ENCODE measurements at places on chromosomes 3 and 15. TPM values are rescaled to one million over a fixed set of nuclear protein-coding genes. Genes with fewer than 3 reads are reported as not detected.

GRCh38 chr15:40032125-40032839 lies 6.7 kb downstream of the SRP14 start:
- peaks cover 98% of the 10 kb centered on the region for H3K36me3 ChIP-seq
- H3K4me1 ChIP-seq = peaks cover 2% of the 10 kb centered on the region
- no peak for DNase-seq

- H3K36me3 ChIP-seq = no peaks in the 10 kb centered on the region
- H3K4me3 ChIP-seq = no peak overlapping the region
- H3K27me3 ChIP-seq = no peaks in the 10 kb centered on the region
- H3K4me1 ChIP-seq = peaks cover 75% of the 10 kb centered on the region
- H3K27ac ChIP-seq = no peak overlapping the region
These were observed 15.4 kb downstream of the PLXNA1 start for GRCh38 chr3:126998320-126998719.

DNA sequence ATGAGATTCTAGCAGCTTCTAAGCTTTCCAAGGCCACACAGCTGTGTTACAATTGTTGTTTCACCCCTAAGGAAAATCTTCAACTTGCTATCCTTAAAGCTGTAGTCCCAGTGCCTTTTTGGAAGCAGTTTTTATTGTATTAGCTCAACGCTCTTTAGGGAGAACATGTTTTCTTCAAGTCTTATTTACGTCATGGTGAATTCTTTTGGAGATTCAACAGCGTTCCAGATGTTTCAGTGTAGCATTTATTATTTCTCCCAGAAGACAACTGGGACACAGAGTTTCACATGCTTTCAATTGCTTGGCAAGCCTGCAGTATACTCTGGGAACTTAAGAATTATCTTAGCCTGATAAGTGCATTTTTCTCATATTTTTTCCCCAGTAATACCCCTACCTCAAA lies 888.3 kb downstream of the PLOD2 start:
- no peak overlapping the region for H3K4me3 ChIP-seq
- H3K36me3 ChIP-seq = no peaks in the 10 kb centered on the region
- H3K4me1 ChIP-seq = no peaks in the 10 kb centered on the region
- no peaks in the 10 kb centered on the region for H3K27me3 ChIP-seq

DNA sequence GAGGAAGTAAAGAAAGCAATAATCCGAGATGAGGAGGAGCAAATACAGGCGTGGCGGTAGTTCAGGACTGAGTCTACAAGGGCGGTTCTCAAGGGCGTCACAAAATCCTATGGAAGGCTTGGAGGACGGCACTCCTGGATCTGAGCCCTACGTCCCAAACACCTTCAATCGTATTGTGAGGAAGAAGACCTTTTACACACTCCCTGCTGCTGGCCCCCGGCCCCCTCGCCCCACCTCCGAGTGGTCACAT lies 747 bp downstream of the PLD1 start:
- H3K36me3 ChIP-seq = no peaks in the 10 kb centered on the region
- H3K27ac ChIP-seq = peak overlapping the region; percentile 92
- peaks cover 48% of the 10 kb centered on the region for H3K4me1 ChIP-seq
- H3K27me3 ChIP-seq = no peaks in the 10 kb centered on the region

DNA sequence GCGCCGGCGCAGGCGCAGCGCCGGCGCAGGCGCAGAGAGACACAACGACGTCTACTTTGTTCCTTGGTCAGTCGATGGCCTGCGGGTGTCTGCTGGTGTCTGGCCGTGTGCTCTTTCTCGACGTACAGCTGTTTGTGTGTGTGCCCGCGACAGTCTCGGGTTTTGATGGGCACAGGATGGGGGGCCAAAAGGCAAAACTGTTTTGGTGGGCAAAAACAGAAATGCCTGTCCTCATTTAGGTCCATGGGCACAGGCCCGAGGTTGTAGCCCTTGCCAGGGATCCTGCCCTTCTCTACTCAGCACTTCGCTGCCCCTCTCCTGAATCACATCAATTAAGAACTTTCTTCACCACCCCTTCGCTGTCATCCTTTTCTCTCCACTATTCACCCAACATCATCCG lies 184.8 kb upstream of the CHL1 start:
- no peak overlapping the region for H3K27ac ChIP-seq
- H3K4me3 ChIP-seq = no peak overlapping the region
- H3K36me3 ChIP-seq = no peaks in the 10 kb centered on the region
- DNase-seq = no peak
- H3K27me3 ChIP-seq = no peaks in the 10 kb centered on the region

DNA sequence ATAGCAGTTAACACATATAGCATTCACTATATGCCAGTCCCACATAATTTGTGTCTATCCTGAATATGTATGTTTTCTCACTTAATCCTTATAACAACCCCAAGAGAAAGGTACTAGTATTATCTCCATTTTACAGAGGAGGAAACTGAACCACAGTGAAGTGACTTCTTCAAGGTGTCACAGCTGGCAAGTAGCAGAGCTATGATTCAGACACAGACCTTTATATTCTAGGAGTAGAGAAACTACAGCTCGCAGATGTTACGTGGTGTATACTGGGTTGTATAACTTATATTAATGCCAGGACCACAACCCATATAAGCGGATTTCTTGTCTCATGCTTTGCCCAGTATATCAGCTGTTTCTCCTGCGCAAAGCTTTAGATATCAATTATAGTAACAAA lies 29.5 kb upstream of the ICE2 start:
- no peak for DNase-seq
- H3K36me3 ChIP-seq = peaks cover 15% of the 10 kb centered on the region
- H3K27me3 ChIP-seq = no peaks in the 10 kb centered on the region
- peaks cover 23% of the 10 kb centered on the region for H3K4me1 ChIP-seq

DNA sequence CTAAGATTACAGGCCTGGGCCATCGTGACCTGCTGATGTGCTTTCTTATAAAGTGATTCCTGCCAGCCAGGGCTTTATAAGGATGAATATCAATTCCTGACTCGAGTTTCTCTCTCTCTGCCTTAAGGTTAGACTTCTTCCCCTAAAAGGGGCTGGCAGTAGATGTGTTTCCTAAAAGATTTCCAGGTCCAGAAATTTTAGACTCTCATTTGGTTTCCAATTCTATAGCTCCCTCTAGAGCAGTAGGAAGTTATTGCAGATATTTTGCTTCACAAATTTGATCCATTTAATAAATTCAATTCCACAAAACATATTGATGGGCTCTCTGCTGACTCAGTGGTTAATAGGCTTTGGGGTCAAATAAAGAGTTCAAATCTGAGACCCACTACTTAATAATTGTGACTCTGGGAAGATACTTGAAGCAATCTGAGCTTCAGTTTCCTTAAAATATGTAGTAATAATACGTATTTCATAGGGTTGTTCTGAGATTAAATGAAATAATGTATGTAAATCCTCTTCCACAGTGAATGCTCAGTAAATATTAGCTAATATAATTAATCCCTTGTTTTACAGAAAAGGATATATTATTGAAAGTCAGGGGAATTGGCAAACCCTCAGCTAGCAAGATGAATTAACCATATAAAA lies 2.1 kb downstream of the TRIM69 start:
- H3K27ac ChIP-seq = peak overlapping the region; percentile 22
- H3K4me3 ChIP-seq = no peak overlapping the region
- H3K36me3 ChIP-seq = no peaks in the 10 kb centered on the region
- H3K4me1 ChIP-seq = no peaks in the 10 kb centered on the region
- peak; percentile 73 for DNase-seq
- no peaks in the 10 kb centered on the region for H3K27me3 ChIP-seq

GRCh38 chr15:82044373-82045178 lies 1.2 kb downstream of the MEX3B start:
- peak overlapping the region; percentile 89 for H3K27ac ChIP-seq
- peaks cover 24% of the 10 kb centered on the region for H3K4me1 ChIP-seq
- H3K36me3 ChIP-seq = no peaks in the 10 kb centered on the region
- DNase-seq = no peak

DNA sequence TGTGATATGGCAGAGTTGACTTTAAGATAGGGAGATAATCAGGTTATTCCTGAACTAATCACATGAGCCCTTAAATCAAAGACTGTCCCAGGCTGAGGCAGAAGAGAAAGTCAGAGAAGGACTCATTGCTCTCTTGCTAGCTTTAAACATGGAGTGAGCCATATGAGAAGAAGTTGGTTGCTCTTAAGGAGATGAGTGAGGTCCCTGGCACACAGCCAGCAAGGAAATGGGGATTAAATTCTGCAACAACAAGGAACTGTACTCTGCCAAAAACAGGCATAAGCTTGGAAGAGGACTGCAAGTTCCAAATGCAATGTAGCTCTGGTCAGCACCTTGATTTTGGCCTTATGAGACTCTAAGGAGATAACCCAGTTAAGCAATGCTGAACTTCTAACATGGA lies 457.0 kb downstream of the PLOD2 start:
- H3K27me3 ChIP-seq = no peaks in the 10 kb centered on the region
- H3K36me3 ChIP-seq = no peaks in the 10 kb centered on the region
- peak; percentile 49 for DNase-seq
- no peaks in the 10 kb centered on the region for H3K4me1 ChIP-seq
- no peak overlapping the region for H3K27ac ChIP-seq

GRCh38 chr15:43211224-43211735 lies 9.5 kb downstream of the EPB42 start:
- no peak overlapping the region for H3K4me3 ChIP-seq
- no peak for DNase-seq
- no peak overlapping the region for H3K27ac ChIP-seq

DNA sequence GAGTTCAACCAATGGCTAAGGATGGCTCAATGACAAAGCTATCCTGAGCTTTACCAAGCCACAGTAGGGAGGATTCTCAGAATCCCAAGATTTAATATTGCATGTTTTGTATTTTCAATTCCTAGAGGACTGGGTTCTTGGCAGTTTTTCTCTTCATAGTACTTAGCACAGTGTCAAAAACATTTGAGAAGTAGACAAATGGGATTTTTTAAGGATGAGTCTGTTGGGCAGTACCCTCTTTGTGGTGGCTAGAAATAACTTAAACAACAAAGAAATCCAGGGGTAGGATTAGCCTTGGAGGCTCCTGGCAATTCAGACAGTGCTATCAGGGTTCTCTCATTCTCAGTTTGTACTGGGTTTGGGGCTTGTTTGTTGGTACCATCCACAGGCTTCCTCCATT lies 212.8 kb upstream of the RORA start:
- H3K4me3 ChIP-seq = no peak overlapping the region
- no peaks in the 10 kb centered on the region for H3K27me3 ChIP-seq
- H3K36me3 ChIP-seq = no peaks in the 10 kb centered on the region
- H3K27ac ChIP-seq = no peak overlapping the region
- DNase-seq = no peak
- no peaks in the 10 kb centered on the region for H3K4me1 ChIP-seq

DNA sequence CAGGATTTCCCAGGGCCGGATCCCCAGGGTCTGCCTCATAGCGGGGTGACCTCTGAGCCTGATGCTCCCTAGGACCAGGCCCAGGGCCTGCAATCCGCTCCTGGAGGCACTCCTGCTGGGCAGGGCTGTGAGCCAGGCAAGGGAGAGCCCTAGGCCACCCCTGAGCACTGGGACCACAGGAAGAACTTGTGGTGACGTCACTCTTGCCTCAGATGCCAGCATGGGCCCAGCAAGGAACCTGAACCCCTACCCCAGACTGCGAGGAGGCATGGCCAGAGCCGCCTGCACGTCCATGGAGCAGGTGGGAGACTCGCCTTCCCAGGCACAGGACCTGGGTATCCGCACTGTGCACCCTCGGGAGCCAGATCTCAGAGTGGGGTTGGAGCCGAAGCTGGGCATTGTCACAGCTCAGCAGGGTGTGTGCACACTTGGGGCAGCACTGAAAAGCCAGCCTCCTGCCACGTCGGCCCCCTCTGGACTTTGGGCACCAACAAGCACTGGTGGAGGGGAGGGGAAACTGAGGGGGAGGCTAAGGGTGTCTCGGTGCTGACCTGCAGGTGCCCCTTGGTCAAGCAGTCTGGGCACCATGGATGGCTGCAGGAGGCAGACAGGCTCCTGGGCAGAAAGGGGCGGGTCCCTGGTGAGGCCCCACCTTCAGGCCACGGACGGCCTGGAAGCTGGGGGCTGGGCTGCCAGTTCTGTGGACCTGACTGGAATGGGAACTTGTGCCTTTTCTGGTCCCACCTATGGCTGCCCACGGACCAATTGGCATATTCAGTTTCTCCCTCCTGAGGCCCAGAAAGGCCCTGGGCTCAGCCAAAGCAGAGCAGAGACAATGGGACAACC lies 49.3 kb downstream of the SLC6A20 start:
- H3K27me3 ChIP-seq = no peaks in the 10 kb centered on the region
- H3K4me3 ChIP-seq = no peak overlapping the region
- no peaks in the 10 kb centered on the region for H3K4me1 ChIP-seq

DNA sequence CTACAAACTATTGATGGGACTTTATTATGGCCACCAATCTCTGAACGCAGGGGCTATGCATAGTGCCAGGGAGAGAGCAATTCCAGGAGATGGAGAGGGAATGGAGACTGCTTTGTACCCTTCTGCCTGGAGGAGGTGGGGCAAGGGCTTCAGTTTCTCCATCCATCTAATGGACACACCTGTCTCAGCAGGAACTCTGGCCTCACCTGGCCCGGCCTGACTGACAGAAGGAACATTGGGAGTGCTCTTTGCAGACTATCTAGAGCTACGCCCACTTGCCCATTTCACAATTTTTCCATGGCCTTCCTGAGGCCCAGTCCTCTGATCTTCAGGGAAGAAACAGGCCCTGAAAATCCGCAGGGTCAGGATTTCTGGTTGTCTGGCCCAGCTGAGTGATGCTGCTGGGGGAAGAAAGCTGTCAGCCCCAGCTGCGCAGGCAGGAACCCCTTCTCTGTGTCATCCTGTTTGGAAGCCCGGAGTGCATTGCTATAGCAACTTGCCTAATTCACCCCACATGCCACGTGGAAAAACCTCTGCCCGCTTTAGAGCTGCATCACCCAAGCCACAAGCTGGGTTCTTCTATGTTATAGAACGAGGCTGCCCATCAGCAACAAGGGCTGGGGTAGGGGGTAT lies 6.4 kb downstream of the ITGA11 start:
- no peaks in the 10 kb centered on the region for H3K27me3 ChIP-seq
- H3K4me1 ChIP-seq = peaks cover 12% of the 10 kb centered on the region
- no peak for DNase-seq
- no peak overlapping the region for H3K4me3 ChIP-seq
- no peaks in the 10 kb centered on the region for H3K36me3 ChIP-seq
- H3K27ac ChIP-seq = no peak overlapping the region

DNA sequence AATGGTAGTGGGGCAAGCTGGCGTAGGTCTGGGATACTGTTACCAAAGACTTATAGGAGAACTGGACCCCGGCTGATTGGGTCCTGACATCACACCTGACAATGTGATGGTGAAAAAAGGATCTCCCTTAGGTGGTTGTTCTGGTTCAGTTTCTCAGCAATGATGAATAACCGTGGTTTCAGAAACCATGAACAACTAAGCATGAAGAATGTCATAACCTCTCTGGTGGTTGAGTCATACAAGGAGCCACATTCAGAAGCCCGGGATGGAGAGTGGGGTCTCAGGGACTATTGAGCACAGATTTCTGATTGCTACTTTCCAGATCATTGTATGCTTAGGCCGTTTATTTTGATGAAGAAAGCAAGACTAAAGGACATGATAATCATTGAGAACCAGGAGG lies 17.4 kb downstream of the GPR160 start:
- H3K4me1 ChIP-seq = peaks cover 4% of the 10 kb centered on the region
- H3K36me3 ChIP-seq = no peaks in the 10 kb centered on the region
- no peak overlapping the region for H3K4me3 ChIP-seq
- H3K27ac ChIP-seq = no peak overlapping the region

GRCh38 chr3:187985647-187986046 lies 168.3 kb upstream of the LPP start:
- no peaks in the 10 kb centered on the region for H3K4me1 ChIP-seq
- H3K27me3 ChIP-seq = no peaks in the 10 kb centered on the region
- DNase-seq = no peak
- H3K27ac ChIP-seq = no peak overlapping the region
- no peaks in the 10 kb centered on the region for H3K36me3 ChIP-seq
- H3K4me3 ChIP-seq = no peak overlapping the region

The HCLS1 gene
- 49.5 TPM for total RNA-seq

The CKMT1B gene
- 19.6 TPM for total RNA-seq

The IMPG2 gene
- total RNA-seq = 0.43 TPM

The MEIS2 gene
- total RNA-seq = 9.6 TPM

The GALNT15 gene
- total RNA-seq = 58.3 TPM

The ALPK3 gene
- 8.1 TPM for total RNA-seq

Measured in stomach (tissue), 19 donors.